ENCODE measurements at places on chromosomes 7 and 10.

DNA sequence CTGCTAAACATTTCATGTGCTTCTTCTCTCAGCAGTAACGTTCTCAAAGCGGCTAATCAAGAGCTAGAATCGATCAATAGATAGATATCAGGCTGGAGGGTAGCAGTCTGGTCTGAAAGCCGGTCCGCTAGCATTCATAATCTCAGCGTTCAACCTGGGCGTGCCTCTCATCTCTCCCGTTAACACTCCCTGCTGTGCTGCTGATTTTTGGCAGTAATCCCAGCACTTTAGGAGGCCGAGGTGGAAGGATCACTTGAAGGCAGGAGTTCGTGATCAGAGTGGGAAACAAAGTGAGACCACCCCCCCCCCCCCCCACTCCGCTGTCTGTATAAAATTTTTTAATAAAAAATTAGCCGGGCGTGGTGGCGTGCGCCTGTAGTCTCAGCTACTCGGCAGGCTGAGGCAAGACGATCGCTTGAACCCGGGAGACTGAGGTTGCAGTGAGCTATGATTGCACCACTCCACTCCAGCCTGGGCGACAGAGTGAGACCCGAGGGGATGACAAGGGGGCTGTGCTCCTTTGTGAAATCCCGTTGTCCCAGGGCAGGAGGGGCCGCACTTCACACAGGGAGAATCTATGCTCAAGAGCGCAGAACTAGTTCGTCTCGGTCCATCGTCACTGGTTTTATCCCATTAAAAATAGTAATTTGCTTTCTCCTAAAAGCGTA, 624 bp upstream of the CEP55 start:
- DNase-seq, result peak; percentile 71

GRCh38 chr10:58885686-58886345, 290.6 kb upstream of the PHYHIPL start:
- DNase-seq, result no peak

- peak; percentile 18 for DNase-seq
Measured at GRCh38 chr10:70035531-70035930, 17.1 kb upstream of the MACROH2A2 start.

- no peak for DNase-seq
Measured at GRCh38 chr10:19762026-19762425, 54.2 kb upstream of the PLXDC2 start.

- peak; percentile 82 for DNase-seq
Measured at GRCh38 chr10:97399843-97400545, 1.1 kb downstream of the RRP12 start.

DNA sequence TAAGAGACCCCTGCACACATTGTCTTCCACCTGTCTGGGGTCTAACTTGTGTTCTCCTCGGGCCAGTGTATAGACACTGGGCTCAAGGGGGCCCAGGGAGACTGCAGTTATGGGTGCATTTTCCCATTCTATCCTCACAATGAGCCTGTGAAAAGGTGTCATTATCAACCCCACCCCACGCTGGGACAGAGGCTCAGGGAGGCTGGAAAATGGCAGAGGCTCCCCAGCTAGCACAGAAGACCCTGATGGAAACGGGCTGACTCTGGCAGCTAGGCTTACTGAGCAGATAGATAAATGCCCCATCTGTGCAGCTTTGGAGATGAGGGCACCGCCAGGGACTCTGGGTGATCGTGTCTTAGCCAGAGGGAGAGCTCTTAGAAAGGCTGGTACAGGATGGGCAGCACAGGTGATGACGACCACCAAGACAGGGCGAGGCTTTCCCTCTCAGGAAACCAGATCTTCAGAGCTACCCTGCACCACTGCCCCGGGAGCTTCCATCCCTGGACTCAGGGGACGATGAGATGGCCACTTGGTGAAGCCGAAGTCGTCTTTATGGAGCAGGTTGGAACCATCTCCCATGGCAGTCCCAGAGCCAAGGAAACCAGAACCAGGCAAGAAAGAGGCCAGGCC, 58.2 kb upstream of the CHST15 start:
- DNase-seq, result no peak

DNA sequence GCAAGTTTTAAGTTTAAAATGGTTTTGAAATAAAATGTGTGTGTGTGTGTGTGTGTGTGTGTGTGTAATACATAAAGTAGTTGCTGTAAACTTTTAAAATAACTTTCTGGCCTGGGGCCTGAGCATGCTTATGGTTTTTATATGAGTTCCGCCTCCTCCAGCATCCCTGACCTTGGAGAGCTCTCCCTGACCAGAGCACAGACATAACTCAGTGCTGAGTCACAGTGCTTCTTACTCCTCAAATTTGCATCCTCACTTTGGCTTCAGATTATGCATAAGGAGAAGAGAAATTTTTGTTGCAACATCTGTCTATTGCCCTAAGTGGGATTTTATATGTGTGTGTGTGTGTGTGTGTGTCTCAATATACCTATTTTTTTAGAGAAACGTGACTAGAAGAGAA, 200.8 kb downstream of the ELMO1 start:
- DNase-seq, result peak; percentile 69

GRCh38 chr7:36749282-36749960, 25.1 kb upstream of the AOAH start:
- peak; percentile 33 for DNase-seq

- DNase-seq, result no peak
Measured at GRCh38 chr7:66521675-66522074, 107.0 kb upstream of the KCTD7 start.

Measured in MCF 10A (cell line).